ENCODE measurements at places on chromosomes 3 and 15.

- no peak for DNase-seq
Measured at GRCh38 chr3:115685097-115685496, 61.8 kb downstream of the GAP43 start.

DNA sequence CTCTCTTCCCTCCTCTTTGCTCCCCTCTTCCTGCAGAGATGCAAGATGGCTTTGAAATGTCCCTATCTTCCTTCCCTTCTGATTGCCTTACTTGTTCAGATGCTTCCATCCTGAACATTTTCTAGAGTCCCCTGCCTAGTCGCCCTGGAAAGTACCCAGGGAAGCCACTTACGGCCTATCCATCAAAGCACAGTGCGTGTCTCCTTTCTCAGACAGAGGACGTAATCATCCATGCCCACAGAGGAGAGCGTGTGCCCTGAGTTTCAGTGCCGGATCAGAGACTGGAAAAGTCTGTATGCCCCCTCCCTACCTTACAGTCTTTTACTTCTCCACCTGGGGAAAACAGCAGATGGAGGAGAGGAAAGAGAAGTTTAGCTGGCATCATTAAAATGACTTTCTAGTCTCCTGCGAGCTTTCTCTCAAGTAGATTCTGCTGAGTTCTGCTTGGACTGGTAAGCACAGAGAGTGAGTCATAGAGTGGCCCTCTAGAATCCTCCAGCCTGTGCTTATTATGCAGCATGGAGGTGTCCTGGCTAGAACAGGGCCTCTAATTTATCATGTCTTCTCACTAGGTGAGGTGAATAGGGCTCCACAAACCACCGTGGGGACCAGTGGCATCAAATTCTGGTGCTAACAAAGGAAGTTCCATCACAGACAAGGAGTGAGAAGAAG lies 114.6 kb downstream of the SLCO3A1 start:
- DNase-seq = no peak

- DNase-seq = peak; percentile 73
Measured at GRCh38 chr3:187740421-187741399, 4.6 kb downstream of the BCL6 start.

DNA sequence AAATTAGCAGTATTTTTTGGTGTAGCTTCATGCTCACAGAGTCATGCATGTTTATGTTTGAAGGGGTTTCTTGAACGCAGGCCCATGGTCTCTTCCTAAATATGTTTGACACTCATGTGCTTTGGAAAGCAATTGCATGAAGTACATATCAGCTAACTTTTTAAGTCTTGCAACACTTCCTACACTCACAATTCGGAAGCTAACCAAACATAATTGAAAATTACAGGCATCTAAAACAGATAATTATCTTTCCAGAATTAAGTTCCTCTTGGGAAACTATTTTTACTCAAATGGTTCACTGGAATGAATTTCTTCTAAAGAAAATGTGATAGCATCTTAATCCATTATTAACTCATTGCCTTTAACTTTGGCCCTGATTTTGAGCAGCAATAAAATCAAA lies 438.9 kb downstream of the RAP2B start:
- DNase-seq = no peak

DNA sequence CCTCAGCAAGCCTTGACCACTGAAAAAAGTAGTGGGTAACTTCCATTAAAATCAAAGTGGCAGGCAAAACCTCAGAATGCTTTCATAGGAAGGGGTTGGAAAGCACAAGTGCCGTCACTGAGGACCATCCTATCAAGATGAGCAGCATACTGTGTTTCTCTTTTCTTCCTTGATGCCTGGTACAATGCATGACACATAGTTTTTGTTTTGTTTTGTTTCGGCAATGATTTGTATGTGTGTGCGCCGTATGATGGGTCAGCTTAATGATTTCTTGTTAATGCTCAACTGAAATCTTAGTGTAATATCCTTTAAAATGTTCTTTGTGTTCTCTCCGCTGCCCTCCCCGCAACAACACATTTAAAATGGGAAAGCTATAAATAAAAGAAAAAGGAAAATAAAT lies 476.4 kb upstream of the KCNMB2 start:
- DNase-seq = no peak

- no peak for DNase-seq
Measured at GRCh38 chr15:32853592-32853991, 135.8 kb downstream of the GREM1 start.

DNA sequence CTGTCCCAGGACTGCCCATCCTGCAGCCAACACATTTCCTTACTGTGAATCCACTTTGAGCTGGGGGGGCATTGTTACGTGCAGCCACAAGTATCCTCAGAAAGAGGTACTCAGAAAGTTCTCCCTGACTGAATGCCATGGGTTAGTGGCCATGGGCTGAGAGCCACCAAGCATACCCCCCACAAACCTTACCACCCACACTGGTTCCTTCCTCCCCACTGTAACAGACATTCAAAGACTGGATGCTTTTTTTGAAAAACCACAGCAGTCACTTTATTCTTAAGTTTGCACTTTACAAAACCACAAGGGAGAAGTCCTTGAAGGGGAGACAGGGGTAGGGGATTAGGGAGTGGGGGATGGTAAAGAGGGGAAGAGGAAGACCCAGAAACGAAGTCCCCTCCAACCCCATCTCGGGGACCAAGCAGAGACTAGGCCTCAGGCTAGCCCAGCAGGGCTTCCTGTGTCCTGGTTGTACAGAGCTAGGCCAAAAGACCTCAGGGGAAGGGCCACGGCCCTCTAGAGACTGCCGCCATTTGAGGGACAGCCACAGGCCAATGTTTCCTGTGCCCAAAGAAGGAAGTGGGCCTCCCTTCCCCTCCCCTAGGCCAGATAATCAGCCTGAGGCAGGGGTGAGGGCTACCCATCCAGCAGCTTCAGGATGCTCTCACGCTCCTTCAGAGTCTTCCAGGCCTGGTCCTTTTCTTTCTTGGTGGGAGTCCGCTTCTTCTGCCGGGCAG lies 10.1 kb upstream of the CAMK1 start:
- DNase-seq = peak; percentile 54

DNA sequence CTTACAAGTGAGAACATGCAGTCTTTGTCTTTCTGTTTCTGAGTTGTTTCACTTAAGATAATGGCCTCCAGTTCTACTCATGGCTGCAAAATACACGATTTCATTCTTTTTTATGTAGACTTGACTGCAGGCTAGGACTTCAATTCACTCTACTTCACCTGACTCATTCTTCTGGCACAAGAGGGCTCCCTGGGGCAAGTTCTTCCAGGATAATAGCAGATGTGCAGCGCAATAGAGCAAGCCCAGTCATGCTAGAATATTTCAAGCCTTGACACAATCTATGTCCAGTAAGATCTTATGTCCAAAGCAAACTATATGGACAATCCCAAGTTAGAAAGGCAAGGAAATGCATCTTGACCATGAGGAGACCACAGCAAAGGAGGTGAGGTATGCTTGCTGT lies 211.7 kb upstream of the GADL1 start:
- no peak for DNase-seq

DNA sequence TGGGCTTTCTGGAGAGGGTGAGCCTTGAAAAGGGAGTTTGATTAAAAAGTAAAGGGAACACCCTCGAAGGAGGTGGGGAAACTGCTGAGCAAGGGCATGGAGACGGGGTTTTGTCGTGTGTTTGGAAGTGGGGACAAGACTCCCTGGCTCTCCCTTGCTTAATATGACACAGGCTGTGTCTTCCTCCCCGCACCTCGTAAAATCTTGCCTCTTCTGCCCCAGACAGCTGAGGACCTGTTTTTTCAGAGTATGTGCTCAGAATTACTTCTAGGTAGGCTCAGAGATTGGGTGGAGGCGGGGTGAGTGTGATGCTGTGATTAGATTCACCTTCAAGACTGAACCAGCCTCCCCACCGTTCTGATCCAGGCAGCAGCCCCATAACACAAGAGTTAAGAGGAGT lies 244.4 kb upstream of the TLE3 start:
- no peak for DNase-seq

DNA sequence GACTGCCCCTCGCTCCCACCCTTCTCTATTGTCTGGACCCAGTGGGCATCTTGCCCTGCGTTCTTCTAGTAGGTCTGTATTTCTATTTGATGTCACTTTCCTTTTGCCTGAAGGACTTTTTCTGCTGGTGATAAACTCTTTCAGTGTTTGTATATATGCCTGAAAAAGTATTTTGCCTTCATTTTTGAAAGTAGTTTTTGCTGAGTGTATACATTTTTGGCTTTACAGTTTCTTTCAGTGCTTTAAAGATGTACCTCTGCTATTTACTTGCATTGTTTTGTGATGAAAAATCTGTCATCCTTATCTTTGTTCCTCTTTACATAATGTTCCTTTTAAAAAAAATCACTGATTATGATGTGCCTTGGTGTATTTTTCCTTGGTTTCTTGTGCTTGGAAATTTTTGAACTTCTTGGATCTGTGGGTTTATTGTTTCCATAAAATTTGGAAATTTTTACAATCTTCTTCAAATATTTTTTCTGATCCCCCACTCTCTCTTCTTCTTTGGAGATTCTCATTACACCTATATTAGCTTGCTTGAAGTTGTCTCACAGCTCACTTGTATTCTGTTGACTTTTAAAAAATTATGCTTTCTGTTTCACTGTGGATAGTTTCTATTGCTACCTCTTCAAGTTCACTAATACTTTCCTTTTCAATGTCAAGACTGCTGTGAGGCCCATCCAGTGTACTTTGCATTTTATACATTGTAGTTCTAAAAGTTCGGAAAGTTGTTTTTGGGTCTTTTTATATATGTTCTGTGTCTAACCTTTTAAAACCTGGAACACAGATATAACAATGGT lies 67.8 kb downstream of the RGMA start:
- no peak for DNase-seq

DNA sequence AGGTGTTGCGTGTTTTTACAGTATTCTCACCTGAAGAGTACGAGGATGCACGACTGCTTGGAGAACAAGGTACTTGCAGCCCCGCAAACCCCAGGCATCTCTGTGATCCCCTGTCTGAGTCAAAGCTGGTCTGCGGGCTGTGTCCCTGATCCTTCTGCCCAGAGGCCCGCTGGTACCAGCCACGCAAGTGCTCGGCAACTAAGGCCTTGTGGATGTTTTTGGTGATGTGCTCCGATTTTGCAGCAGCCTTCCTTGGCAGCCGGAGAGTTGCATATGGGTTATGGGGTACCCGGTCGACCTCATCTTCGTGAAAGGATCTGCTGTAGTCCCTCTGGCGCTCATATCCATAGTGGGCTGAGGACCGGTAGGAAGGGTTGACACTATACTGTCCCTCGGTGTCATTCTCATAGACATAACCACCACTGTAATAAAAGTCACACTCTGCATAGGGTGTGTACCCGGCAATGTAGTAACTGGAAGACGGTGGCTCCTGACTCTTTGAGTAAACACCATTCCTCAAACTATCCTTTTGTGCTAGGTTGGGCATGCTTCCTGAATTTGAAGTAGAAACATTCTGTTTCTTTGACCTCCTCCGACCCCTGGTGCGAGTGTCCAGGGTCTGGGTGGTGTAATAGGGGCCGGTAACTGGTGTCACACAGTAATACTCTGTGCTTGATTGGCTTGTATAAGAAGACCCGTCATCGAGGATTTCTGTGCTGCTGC lies 58.6 kb upstream of the LMOD3 start:
- DNase-seq = no peak

- no peak for DNase-seq
Measured at GRCh38 chr15:36156879-36157427, 422.5 kb upstream of the CDIN1 start.

DNA sequence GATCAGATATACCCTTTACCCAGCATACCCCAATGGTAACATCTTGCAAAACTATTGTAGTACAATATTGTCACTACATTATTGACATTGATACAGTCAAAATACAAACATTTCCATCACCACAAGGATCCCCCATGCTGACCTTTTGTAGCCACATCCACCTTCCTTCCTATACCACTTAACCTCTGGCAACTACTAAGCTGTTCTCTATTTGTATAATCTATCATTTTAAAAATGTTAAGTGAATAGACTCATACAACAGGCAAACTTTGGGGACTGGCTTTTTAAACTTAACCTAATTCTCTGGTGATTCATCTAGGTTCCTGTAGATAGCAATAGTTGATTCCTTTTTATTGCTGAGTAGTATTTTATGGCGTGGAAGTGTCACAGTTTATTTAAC lies 29.6 kb upstream of the IFT57 start:
- DNase-seq = no peak

- DNase-seq = no peak
Measured at GRCh38 chr15:52005748-52006701, 13.0 kb upstream of the MAPK6 start.

DNA sequence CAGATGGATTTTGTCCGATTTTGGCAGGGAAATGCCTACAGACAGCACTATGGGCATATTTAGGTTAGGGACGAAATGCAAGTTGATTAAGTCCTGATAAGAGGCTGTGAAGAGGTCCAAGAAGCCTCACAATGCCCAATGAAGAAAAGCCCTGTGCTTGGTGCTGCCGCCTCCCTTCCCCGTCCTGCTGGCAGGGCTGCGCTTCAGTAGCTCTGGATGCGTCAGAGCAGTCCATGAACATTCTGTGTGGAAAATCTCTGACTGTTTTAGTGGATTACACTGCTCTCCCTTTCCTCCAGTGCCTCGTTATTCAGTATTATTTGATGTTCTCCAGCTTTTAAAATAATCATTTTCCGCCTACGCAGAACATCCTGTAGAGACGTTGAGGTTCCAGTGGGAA lies 39.6 kb downstream of the MLH1 start:
- DNase-seq = no peak

DNA sequence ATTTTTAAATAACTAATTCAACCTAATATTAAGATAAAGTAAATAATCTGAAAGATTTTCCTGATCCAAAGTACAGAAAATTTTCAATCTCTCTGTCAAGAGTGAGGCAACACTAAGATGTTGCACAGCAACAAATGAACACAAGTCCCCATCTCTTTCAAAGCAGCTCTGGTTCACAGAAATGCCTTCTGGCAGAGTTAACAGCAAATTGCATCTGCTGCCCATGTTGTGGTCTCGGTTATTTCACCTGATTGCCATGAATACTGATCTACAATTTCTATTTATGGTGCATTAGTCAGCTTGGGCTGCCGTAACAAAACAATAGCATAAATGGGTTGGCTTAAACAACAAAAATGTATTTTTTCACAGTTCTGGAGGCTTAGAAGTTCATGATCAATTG lies 167.3 kb downstream of the BCHE start:
- no peak for DNase-seq

- DNase-seq = no peak
Measured at GRCh38 chr15:60972866-60973265, 256.2 kb downstream of the RORA start.

DNA sequence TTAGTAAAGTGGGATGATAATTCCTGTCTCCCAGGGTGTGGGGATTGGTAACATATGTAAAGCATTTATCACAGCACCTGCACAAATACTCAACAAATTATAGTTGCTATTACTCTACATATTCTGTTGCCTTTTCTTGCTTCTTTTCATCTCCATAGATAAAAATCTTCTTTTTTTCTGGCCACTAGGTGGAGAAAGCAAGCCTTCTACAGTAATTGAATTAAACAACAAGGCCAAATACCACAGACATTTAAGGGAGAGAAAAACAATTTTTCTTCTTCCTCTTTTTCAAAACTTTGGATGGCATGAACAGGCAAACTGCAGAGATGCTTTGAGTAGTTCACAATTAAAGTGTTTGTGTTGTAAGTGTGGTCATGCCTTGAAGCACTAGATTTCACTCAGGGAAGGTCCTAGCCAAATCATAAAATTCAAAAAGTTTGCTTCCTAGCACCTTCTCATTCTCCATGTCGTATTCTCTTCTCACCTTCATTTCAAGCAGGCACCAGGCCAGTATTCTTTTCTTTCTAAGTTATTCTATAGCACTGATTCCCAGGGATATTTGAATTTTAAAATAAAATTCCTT lies 493.4 kb upstream of the TGFBR2 start:
- peak; percentile 66 for DNase-seq

GRCh38 chr3:189513281-189514117 lies 117.7 kb upstream of the TP63 start:
- DNase-seq = no peak
